Renal cortex interstitium (tissue), 15 donors: ENCODE measurements at places on chromosomes 6 and 20. TPM values are rescaled to one million over a fixed set of nuclear protein-coding genes. Genes with fewer than 3 reads are reported as not detected.

GRCh38 chr20:10250902-10251301 lies 32.3 kb downstream of the SNAP25 start:
- DNase-seq: no peak

DNA sequence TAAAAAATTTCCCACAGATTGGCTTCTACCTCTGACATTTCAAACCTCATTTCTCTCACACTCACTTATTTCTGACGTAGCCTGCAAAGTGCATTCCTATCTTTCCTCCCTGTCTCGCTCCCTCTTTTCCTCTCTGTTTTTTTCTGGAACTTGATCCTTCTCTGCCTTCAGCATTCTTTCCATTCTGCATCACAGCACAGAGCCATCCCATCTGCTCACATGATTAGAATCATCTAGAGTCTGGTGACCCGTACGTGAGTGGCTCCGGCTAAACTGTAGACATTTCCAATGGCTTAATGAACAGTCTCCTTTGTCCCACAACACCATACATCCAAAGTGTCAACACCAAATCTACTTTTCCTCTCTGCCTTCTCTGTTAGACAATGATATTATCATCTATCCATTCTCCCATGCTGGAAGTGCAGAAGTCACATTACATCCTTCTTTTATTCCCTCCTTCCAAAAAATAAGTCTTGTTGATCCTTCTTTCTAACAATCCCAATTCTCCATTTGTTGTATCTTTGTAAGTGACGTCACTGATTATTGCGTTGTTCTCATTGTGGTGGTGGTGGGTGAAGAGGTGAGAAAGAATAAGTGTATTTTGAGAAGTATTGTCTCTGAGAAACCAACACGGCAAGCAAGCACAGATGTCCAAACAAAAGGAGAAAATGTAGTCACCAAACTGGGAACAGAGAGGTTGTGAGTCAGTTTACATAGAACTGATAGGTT lies 41.6 kb downstream of the OPRM1 start:
- no peak for DNase-seq

PCSK2 gene
- 1.2 TPM for polyA plus RNA-seq

PLG gene
- polyA plus RNA-seq: 9.8 TPM

EPPIN gene
- polyA plus RNA-seq: 0.39 TPM
